ENCODE measurements at places on chromosomes 12 and 14.
A peak's percentile ranks its signal among the peaks of the same experiment; 100 is the strongest.

DNA sequence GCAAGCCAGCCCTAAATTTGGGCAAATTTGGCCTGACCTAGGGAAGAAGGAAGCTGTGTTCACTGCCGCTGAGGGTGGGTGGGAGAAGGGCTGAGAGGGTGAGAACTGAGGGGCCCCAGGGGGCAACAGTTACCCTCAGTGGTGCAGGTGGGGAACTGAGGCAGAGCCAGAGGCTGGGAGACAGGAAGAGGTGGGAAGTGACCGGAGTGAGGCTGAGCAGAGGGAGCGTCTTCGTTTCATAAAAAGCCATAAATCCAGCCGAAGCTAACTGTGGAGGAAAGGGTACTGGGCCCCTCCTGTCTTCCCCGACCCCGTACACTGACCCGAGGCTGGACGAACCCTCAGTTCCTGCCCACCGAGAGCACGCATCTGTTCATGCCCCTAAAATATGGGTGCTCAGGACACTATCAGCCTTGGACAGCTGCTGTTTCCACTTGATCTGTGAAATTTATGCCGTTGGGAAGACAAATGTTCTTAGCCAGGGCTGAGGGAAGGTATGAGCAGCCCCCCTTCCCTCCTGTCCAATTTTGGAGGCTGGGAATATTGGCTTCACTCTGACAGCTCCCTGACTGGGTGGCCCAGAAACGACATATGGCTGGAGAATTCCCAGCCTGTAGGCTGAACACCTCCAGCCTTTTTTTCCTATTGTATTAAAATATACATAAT, 116.5 kb downstream of the KIF26A start:
- DNase-seq, result no peak

GRCh38 chr14:25120261-25120660, 70.3 kb upstream of the STXBP6 start:
- no peak for DNase-seq

DNA sequence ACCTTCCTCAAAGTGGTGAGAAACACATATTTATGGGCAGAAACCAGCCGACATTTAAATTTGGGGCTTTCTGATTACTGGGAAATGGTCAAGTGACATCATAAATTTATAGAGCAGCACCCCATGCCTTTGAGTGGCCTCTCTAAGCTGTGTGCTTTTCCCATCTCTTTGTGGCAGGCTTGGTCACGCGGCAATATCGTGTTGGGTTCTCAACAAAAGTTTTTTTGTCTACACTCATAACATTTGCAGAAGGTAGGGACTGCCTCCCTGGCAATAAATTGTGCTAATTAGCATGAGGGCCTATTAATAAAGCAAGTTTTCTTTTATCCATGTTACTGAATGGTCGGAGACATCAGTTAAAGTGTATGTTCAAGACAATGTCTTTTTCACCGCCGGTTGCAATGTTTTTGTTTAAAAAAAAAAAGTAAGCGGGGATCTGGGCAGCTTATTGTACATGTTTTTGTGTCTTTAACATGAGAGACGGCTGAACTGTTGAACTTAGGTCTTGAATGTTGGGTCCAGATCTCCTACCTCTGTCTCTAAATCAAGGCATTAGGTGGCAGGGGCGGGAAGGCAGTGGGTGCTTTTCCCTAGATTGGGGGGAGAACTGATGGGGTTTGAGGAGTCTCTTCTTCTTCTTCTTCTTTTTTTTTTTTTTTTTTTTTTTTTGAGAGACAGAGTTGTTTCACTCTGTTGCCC, 193.3 kb downstream of the PHETA1 start:
- DNase-seq, result peak; percentile 68

DNA sequence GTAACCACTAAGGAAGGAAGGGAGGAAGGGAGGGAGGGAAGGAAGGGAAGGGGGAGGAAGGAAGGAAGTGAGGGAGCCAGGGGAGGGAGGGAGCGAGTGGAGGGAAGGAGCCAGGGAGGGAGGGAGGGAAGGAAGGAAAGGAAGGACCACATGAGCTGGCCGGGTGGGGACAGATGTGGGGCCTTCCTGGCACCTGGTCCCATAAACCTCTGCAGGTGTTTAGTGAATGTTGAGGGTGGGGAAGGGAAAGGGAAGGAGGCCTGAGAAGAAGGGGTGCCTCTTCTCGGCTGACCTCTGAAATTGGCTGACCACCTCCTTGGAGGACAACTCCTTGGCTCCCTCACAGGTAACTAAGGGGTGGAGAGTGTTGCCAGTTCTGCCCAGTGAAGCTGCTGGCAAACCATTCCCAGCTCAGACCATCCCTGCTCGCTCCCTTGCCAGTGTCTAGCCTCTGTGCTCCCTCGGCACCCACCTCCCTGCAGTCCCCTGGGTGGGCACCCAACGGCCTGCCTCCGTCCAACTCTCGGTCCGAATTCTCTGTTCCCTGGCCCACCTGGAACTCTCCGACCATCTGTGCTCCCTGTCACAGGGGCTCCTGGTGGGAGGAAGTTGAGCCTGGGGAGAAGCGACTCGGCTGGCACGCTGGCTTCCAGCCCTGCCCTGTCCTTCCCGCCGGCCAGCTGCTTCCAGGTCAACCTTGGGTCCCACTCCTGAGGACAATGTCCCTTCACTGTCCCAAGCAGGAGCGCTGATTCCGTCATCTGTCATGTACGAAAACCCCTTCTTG, 12.2 kb upstream of the PPP1R13B start:
- DNase-seq, result no peak

DNA sequence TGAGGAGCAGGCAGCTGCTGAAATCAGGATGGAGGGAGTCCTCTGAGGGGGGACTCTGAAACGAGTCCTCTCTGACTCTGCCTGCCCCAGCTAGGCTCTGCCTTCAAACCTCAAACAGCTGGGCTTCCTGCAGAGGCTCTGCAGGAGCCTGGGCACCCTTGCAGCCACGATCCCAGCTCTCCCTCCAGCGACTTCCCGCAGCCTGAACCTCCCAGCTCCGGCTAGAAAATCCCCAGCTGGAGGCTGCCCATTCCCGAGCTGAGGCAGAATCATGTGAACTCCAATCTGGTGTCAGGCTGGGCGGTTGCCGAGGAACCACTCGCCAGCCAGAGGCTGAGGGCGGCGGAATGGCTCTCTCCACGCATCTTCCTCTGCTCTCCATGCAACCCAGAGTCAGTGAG, at the start of gene GPR68:
Gene GPR68 (minus strand): TSS at position 204 of the 401 bp plus-strand sequence. CDS start 9,654 bp downstream, outside the sequence.
- DNase-seq, result peak; percentile 18

DNA sequence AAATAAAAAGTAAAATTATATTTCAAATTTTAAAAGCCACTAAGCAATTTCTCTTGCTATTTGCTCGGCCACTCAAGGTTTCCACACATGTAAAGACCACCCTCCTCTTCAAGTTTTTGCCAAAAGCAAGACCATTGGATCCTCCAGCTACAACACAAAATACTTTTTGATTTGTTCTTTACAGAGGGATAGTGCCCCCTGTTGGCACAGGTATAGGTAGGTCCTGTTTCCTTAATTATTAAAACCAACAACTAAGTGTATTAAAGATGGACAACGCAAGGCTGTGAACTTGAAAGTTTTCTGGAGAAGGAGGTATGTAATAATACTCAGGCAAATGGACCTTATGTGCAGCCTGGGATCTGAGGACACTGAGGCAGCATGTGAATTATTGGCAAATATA, 23.8 kb downstream of the ATP6V1D start:
- no peak for DNase-seq

GRCh38 chr14:101351769-101352168, 209.5 kb upstream of the DIO3 start:
- DNase-seq, result no peak

DNA sequence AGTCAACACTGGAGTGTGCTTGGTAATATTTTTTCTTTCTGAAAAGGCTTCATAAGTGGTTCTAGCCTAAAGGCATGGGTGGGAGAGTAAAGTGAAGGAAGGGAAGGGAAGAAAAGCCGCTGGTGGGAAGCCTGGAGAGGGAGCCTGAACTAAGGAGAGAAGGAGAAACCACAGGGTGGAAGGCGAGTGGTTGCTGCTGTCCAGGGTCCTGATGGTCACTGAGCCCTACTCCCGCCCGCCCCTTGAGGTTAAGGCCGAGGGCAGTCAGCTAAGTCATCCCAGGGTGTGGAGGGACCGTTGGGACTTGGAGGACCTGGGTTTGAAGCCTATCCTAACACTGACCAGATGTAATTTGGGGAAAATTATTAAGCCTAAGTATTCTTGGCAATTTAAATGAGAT, 189.1 kb downstream of the PIWIL1 start:
- no peak for DNase-seq

DNA sequence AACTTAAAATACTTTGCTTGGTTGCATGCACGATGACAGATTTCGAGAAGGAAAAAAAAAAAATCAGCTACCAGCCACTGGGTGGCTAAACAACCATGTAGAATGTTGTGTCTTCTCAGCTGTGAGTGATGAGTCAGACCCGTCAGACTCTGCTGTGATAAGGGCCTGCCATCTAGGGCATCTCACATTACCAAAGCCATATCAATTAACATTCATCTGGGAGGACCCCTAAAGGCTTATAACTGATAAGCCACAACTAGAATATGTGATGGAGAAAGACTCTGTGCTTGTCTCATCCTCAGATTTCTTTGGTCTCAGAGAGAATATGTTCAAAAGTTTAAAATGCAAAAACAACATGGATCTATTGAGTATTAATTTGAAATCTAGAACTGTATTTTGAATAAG, 111.5 kb downstream of the PAX9 start:
- peak; percentile 17 for DNase-seq

- no peak for DNase-seq
Measured at GRCh38 chr12:11825278-11825677, 175.8 kb downstream of the ETV6 start.

GRCh38 chr14:95495538-95496025, 20.9 kb downstream of the SYNE3 start:
- no peak for DNase-seq

GRCh38 chr14:71636820-71637471, 295.3 kb upstream of the RGS6 start:
- DNase-seq, result no peak

DNA sequence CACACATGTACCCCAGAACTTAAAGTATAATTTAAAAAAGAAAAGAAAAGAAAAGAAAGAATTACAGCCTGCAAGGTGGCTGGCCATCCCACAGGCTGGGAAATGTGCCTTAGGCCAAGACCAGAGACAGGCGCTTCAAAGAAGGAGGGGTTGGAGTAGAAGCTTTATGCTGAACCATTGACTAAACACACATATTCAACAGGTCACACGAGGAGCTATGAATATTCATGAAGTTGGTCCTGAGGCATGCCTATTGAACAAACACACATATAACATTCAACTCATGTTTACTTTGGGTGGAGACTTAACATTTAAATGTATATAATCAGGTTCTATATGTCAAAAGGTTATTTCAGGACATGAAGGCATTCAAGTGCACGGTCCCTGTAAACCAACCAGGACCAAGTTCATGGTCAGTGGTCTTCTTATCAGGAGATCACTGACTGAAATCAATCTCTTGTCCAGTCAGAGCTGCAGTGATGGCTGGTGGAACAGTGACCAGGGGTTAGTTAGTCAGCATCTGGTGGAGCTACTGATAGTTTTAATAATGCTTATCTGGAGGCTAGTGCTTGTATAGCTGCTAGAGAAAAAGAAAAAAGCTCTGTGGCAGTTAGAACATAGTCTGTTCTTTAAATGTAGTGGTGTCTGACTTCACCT, 35.6 kb upstream of the ITPR2 start:
- no peak for DNase-seq

- DNase-seq, result no peak
Measured at GRCh38 chr12:112664569-112664968, 127.0 kb upstream of the RPH3A start.

- DNase-seq, result no peak
Measured at GRCh38 chr12:10131111-10131690, 1.2 kb upstream of the CLEC7A start.

DNA sequence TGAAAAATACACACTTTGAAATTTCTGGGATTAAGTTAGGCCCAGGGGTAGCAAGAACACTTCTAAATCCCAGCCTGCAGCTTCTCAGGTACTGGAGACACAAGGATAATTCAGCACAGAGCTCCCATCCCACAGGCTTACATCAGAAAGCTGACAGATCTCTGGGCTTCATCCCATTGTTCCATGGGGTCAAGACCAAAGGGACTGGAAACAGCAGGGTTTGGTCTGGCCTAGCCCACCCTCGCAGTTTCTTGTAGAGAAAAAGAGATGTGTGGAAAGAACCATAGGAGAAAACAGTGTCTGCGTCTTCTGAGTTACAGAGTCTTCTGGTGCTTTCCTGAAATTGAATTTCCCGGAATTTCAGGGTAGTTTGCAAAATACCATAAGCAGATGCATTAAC, 59.6 kb upstream of the RIC8B start:
- no peak for DNase-seq

- DNase-seq, result no peak
Measured at GRCh38 chr12:113133666-113134065, 1.9 kb downstream of the RASAL1 start.

- no peak for DNase-seq
Measured at GRCh38 chr12:47745485-47746041, 13.1 kb downstream of the RAPGEF3 start.

GRCh38 chr12:16581416-16581815, 24.5 kb downstream of the LMO3 start:
- DNase-seq, result no peak

GRCh38 chr12:91968777-91969171, 176.9 kb downstream of the BTG1 start:
- no peak for DNase-seq

GRCh38 chr12:15404485-15404884, 82.2 kb downstream of the PTPRO start:
- no peak for DNase-seq

- DNase-seq, result no peak
Measured at GRCh38 chr14:101232340-101233020, 328.8 kb upstream of the DIO3 start.

DNA sequence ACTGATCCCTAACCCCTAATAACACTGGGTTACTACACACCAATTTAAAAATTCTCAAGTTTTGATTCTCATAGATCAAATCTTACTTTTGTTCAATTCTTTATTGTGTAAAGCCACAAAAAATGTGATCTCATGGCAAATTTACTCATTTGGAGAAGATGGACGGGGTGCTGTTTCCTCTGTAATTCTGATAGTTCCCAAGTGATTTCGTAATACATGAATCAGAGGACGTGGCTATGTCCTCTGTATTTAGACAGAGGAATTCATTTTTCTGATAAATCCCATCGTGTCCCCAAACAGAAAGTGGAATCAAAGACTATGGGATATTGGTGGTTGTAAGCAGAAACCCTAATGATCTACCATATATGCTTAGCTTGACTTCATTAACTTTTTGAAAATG, 76.6 kb upstream of the GNG2 start:
- no peak for DNase-seq

GRCh38 chr12:26374934-26375680, 179.7 kb downstream of the SSPN start:
- no peak for DNase-seq

DNA sequence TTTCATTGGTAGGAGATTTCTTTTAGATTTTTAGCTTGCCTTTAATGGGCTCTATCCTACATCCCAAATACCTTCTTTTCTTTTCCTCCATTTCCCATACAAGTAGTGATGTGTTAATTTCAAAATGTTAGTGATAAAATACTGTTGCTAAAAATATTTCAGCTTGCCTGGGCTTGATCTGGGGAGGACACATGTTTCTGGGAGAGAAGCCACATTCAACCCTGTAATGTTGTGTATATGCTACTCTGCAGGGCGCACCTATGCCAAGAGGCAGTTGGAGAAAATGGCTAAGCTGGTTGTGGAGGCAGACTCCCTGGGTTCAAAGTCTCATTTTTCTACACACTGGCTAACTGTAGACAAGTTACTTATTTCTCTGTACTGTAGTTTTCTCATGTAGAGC, 26.3 kb downstream of the FLRT2 start:
- no peak for DNase-seq

Measured in NCI-H1105 treated with DMSO at 0.1 percent for 48 hours (cell line).